ENCODE measurements at places on chromosomes 12 and 14.

DNA sequence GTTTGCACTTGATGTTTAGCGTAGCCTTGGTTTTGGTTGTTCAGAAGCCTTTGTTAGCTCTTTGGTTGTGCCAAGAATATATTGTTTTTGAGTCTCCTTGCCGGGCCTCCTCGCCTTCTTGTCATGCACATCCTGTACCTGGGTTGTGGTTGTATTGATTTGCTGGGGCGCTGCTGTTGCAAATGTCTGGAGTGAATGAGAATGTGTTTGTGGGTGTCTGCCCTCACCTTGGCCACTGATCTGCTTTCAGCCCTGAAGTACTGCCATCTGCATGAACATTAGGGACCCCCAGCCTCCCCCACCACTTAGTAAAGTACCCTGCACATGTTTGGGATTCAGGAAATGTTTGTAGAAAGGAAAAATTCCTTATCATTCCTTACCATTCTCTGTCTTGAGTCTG is 16.5 kb downstream of the PRKCH start:
- DNase-seq: peak; percentile 87

- no peak for DNase-seq
Measured at GRCh38 chr12:120076651-120077050, 39.9 kb downstream of the RAB35 start.

GRCh38 chr12:68163560-68164081 is 4.1 kb upstream of the IFNG start:
- DNase-seq: no peak

DNA sequence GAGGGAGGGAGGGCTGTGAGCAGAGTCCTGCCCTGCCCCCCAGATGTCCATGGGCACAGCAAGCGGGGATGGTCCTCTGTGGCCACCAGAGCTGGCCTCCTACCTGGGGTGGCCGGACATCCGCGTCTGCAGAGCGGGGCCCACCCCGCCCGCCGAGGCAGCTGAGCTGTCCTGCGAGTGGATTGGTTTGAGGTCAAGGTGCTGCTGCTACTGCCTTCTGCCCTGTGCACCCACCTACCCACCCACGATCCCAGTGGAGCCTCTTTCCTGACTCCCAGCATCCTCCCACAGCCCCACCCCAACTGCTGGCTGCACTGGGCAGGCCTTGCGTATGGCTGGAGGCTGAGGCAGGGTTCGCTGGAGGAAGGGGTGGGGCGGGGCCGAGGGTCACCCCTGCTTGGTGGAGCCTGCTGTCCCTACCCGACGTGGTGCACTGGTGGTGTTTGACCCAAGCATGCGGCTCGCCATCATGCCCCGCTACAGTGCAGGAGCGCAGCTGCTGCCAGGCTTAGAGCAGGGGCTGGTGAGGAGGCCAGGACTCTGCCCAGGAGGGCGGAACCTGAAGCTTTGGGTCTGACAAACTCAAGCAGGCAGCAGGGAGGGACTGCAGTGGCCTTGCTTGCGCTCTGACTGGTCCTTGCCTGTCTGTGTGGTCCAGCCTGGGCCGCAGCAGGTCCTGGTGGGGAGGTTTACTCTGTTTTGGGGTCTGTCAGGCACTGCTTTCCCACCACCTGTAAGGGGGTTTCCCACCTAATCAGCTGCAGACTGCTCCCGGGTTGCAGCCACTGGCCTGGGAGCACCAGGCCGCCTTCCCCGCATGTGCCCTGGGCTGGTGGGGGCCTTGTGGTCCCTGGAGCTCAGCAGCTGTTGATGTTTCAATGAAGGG is 23.7 kb downstream of the CEP170B start:
- DNase-seq: no peak

DNA sequence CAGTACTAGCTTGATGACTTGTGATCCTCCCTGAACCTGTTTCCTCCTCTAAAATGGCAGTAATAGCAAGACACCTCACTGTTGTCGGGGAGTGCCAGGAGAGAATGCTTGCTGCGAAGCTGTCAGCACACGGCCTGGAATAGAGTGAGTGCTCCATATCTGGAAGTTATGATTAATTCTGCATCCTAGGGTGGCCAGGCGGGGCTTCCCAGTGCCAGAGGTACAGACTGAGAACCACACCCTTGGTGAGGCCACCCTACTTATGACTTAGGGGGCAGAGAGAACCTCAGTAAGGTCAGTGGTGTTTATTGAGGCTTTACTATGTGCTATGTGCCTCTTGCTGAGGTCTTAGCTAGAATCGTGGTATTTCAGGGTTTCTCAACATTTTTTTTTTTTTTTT is 20.1 kb downstream of the MORN3 start:
- no peak for DNase-seq

GRCh38 chr14:33348510-33348909 is 409.8 kb downstream of the NPAS3 start:
- no peak for DNase-seq
